ENCODE measurements at places on chromosomes 12 and 14. TPM values are rescaled to one million over a fixed set of nuclear protein-coding genes. Genes with fewer than 3 reads are reported as not detected.

The RIPK3 gene
- total RNA-seq, result 3.0 TPM

The GLT8D2 gene
- 46.0 TPM for total RNA-seq

The MAP1LC3B2 gene
- total RNA-seq, result not detected

The SLC11A2 gene
- 53.7 TPM for total RNA-seq

The A2M gene
- 0.54 TPM for total RNA-seq

The B4GALNT3 gene
- total RNA-seq, result 0.09 TPM

The GPRC5D gene
- total RNA-seq, result not detected

The PLEKHD1 gene
- not detected for total RNA-seq

The SMARCC2 gene
- total RNA-seq, result 69.4 TPM

The GPN3 gene
- total RNA-seq, result 27.4 TPM

The SERPINA5 gene
- not detected for total RNA-seq

Measured in fibroblast of the aortic adventitia (primary cell).